ENCODE measurements at places on chromosomes 5 and 9. TPM values are rescaled to one million over a fixed set of nuclear protein-coding genes. Genes with fewer than 3 reads are reported as not detected.

The ITGA2 gene
- total RNA-seq, result 27.4 TPM

The RCL1 gene
- total RNA-seq, result 36.2 TPM

DNA sequence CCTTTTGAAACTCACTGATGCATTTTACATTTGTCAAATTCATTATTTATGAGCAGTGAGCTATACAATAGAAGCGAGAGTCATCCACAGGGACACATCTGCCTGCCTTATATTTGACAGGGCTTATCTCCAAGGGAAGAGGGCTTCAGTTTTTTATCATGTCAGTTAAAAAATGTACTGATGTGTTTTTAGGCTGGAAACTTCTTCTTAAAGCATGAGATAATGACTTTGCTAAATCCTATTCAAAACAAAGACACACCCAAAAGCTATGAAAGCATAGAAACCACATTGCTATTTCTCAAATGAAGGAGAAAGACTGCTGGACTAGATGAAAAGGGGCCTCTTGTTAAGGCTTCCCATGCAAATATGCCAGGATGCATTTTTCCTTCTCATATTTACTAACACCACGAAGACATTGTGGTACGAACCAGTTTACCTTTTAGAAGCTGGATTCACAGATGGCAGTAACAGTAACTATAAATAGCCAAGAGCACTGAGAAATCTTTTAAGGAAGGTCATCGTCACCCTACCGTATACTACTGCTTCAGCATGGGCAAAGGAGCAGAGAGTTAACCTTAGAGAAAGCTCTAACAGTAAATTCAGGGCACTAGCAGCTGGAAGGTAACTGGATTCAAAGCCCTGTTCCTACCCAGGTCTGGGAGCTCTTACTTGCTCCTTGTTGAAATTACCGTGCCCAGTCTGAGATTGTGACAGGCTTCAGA is 86.3 kb upstream of the IFNK start:
- DNase-seq, result no peak

GRCh38 chr9:726005-726404 is 115.5 kb upstream of the DMRT1 start:
- DNase-seq, result no peak

DNA sequence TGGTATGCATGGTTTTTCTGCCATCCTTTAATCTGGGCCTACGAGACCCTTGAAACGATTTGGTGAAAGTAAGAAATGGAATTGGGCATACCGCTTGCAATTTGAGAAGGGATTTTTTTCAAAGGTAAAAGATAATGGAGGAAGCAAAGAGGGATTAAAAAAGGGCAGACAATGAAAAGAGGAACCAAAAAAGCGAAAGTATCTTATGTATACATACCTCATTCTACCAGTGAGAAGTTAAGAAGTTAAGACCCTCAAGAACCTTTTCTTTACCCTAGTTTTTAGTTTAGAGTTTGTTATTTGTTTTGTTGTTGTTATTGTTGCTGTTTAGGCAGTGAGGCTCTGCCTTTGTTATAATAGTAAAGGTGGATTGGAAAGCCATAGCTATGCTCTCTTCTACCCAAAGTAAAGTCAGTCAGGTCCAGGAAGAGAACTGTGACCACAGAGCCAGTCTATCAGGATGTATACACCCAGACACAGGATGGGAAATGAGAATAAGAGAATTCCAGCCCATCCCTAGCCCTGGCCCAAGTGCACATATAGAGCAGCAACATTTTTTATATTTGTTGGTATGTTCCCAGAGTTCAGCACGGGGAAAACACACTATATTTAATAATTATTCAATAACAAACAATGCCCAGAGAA is 166.6 kb downstream of the RFX3 start:
- DNase-seq, result no peak

GRCh38 chr5:16600946-16601345 is 15.9 kb downstream of the RETREG1 start:
- no peak for DNase-seq

The ALDH1A1 gene
- not detected for total RNA-seq

The LRRC8A gene
- total RNA-seq, result 36.7 TPM

DNA sequence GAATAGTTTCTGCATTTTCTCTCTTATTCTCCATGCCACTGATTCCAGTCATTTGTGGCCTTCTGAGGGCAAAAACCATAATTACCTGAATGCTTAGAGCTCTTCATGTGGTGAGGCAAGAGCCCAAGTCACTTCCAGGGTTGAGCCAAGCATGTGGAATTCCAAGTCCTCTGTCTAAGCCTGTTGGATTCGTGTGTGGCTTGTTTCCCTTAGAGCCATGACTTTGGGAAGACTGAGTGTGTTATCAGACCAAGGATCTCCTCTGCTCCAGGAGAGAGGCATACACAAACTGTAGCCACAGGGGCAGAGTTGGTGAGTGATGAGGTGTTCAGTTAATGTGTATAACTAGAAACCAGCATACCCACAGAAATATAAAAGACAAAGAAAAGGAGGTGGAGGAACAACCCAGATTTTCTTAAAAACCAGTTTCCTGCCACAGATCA is 27.1 kb downstream of the SLC22A5 start:
- peak; percentile 46 for DNase-seq

DNA sequence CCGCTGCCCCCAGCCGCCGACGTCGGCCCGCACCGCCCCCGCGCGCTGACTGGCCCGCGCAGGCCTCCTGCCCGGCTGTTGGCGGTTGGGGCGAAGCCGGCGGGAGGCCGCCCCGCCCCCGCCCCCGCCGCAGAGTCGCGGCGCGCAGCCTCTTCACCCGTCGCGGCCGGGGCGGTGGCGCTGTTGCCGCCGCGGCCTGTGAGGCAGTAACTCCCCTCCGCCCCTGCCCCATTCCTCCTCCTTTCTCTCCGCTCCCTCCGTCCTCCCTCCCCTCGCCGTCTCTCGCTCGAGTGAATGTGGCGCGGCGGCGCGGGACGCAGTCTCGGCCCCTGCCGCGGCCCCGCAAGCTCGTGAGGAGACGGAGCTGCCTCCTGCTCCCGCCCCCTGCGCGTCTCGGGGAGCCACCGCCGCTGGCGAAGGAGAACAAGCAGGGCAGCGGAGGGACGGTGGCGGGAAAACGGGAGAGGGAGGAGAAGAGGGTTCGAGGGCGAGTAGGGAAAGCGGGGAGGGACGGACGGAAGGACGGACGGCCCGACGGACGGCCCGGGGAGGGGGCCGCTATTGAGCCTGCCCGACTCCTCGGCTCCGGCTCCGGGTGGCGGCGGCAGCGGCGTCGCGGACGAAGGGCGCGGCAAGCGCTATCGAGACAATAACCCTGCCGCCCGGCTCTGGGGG is 637 bp upstream of the ERBIN start:
- DNase-seq, result peak; percentile 93

The SUSD3 gene
- total RNA-seq, result 0.40 TPM

DNA sequence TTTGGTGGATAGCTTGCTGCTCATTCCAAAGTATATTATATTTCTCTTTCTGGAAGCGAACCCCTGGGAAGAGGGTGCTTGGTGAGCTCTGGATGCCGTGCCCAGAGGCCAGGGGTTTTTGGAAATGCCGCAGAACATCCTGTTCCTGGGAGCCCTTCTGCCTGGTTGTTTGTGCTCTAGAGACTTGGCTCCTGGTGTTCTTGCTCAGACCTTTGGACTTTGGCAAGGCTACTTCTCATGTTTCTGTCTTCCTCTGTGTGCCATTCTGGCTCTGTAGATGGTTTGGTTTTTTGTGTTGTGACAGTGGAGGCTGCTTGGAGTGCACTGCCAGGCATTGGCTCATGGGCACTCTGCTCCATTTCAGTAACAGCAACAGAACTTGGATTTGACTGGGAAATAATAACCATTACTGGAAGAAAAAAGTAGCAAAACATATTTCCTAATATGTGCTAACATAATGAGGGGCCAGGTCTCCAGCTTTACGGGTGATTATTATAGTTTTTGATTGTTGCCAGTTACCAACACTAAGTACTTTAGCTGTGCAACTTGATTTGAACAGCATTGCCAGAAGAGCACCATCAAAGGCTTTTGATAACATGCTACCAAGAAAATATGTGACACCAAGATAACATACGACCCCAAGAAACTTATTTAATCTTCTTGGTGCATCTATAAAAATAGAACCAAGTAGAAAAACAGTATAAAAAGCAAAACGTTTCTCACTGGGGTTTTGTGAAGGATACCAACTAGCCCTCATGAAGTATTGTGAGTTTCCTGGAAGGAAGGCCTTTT is 94.2 kb downstream of the PCSK1 start:
- DNase-seq, result no peak

The AGTPBP1 gene
- 19.3 TPM for total RNA-seq

The INSL6 gene
- total RNA-seq, result not detected

The PROP1 gene
- total RNA-seq, result not detected

The GPR21 gene
- total RNA-seq, result not detected

- peak; percentile 79 for DNase-seq
These were observed 22.6 kb upstream of the RAPGEF1 start for GRCh38 chr9:131762356-131762932.

DNA sequence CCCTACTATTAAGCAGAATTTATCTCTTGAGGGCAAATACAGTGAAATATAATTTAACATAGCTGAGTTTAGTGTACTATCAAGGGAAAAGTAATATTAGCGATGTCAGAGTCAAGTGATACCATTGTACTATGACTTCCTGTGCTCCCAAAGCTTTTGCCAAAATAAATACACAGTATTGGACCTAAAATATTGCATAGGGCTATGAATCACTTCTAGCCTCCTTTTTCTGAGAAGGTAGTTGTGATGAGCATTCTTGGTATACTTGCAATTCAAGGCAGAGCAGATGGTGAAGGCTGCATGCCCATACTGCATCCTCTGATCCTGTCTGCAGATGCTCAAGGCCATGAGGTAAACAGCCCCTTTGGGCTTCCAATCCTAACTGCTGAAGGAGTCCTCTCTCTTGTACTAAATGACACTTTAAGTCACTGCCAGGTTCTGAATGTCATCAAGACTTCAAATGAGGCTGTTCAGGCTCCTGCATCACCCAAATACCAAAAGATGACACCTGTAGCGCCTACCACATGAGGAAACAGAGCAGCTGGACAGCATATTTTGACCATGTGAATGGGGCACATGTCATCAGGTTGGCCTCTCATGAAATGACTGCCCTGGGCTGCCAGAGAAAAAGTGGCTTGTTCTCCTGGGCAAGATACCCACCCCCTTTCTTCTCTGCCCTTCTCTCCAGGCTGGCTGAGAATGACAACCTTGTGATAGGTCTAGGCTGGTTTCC is 29.7 kb upstream of the PPP2CA start:
- DNase-seq, result peak; percentile 28

GRCh38 chr5:148186248-148187003 is 16.4 kb upstream of the SPINK6 start:
- DNase-seq, result peak; percentile 70

- peak; percentile 27 for DNase-seq
These were observed 71.0 kb downstream of the NREP start for GRCh38 chr5:111685969-111686368.

The CRHBP gene
- not detected for total RNA-seq

The OR1Q1 gene
- not detected for total RNA-seq

The TMEM215 gene
- 0.33 TPM for total RNA-seq

- peak; percentile 84 for DNase-seq
These were observed 66.5 kb upstream of the SMIM15 start for GRCh38 chr5:61228691-61229280.

GRCh38 chr5:56871777-56872176 is 37.6 kb upstream of the SETD9 start:
- no peak for DNase-seq

The GABRB2 gene
- total RNA-seq, result 0.09 TPM

The SH3PXD2B gene
- total RNA-seq, result 10.9 TPM

The CCDC107 gene
- total RNA-seq, result 8.6 TPM

DNA sequence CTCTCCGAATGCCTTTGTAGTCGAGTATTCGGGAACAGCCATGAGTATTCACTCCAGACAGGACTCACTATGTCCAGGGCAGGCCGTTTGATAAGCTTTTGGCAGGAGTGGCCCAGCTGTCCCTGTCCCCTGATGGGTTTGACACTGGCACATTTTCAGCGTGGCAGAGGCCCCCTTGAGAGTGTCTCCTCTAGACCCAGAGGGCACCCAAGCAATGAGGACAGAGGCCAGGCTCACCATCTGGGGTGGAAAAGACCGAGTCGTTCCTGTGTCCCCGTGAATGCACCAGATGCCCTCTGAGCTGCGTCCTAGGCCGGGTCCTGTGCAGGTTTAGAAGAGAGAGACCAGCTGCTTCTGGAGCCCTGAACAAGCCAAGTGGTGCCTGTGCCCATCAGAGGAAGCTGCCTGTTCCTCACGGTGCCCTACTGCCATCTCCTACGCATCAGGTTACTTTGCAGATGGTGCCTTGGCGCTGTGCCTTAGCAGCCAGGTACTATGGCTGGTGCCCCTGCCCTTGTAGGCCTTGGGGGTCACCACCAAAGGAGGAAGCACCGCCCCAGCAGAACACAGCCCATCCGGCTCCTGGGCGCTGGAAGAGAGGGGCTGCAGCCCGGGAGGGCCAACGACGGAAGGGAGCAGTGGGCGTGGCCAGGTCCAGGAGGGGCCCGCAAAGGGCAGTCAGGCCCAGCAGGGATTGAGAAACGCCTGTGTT is 42.4 kb downstream of the LRSAM1 start:
- no peak for DNase-seq

DNA sequence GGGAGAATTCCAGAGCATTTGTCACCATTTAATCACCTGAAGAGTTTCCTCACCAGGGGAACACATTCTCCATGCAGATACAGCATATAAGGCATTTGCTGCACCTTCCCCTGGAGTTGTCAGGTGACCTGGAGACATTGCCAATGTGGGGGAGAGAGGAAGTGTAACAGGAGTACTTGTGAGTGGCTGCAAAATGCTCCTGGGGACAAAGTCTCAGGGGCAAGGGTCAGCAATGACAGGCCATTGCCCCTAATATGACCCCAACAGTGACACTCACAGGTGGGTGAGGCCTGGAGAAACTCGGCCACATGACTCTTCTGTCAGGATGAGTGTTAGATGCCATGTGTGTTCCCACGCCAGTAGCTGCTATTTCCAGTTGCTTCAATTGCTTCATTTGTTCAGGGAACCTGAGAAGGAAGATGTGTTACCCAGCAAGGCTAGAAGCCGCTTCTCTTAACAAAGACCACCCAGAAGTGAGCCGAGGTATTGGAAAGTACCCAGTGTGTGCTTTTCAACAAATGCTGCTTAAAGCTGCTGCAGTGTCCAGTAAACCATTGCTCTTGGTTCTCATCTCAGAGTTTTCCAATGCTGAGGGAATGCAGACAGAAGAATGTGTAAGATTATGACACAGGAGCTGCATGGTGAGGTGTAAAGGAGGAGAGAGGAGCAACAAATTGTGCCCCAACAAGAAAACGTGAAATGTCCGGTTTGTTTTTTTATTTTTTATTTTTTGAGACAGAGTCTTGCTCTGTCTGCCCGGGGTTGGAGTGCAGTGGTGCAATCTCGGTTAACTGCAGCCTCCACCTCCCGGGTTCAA is 128.2 kb upstream of the SLC44A1 start:
- DNase-seq, result no peak

DNA sequence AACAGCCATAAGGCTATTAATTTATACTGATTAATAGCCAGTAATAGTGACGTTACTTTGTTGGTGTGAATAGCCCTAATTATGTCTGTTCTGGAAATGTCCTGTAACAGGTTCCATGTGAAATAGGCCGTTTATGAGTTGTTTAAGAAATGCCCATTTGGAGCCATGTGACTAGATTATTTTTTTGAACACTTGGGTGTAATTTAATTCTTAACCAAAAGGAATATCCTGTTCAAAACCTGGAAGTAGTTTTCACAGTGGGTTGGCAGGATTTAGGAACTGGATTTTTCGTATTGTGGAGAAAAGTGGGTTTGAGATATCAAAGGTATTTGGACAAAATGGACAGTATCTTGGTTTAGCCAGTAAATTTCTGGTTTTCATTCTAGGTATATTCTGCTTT is 1.3 kb downstream of the TENT2 start:
- DNase-seq, result no peak

The MPDZ gene
- 57.2 TPM for total RNA-seq
